ENCODE measurements at places on chromosomes 1 and 21.

GRCh38 chr21:46452710-46453109, 6.0 kb upstream of the DIP2A start:
- no peak overlapping the region for H3K4me3 ChIP-seq
- H3K4me1 ChIP-seq = peaks cover 17% of the 10 kb centered on the region
- peaks cover 35% of the 10 kb centered on the region for H3K36me3 ChIP-seq
- H3K27me3 ChIP-seq = no peaks in the 10 kb centered on the region

GRCh38 chr1:173422456-173422976, 54.6 kb upstream of the PRDX6 start:
- peak overlapping the region; percentile 12 for H3K27ac ChIP-seq
- H3K36me3 ChIP-seq = no peaks in the 10 kb centered on the region
- no peaks in the 10 kb centered on the region for H3K27me3 ChIP-seq
- DNase-seq = peak; percentile 69
- H3K4me1 ChIP-seq = peaks cover 61% of the 10 kb centered on the region

GRCh38 chr1:30473922-30474817, 249.2 kb downstream of the MATN1 start:
- H3K4me3 ChIP-seq = no peak overlapping the region
- no peak for DNase-seq
- H3K4me1 ChIP-seq = no peaks in the 10 kb centered on the region

DNA sequence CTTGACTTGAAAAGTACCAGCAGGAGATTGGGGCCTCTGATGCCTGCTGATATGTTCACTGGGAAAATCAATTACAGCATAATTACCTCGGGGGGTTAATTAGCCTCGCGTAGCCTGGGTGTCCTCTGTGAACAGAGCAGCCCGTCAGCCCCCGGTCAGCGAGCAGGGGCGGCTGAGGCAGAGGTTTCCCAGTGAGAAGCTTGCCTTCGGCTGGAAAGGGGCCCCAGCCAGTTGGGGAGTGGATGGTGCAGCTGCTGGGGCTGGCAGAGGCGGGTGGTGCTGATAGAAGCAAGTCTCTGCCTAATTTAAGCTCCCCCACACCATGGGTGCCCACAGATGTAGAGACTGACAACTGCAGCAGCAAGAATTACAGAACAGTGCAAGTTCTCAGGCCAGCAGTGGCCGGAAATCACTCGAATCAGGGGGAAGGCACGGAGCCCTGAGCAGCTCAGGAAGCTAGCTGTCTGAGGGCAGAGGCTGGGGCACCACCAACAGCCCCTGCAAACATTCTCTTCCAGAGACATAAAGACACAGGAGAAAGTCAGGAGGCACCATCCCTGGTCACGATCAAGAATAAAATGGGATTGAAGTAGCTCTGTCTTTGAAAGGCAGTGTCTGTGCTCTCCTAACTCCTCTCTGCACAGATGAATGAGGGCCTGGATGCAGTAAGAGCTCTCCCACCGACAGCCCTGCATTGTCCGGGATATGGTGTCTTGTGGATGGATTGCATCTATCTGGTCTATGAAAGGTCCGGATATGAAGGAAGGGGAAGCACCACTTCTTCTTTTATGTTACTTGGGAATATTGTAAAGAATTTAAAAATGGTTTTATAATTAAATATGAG, 166.5 kb upstream of the CD34 start:
- H3K27me3 ChIP-seq = peaks cover 50% of the 10 kb centered on the region
- 0 out of 2 replicates have a peak, but pooled peaks cover 2% of the 10 kb centered on the region for H3K4me1 ChIP-seq
- H3K4me3 ChIP-seq = no peak overlapping the region
- H3K36me3 ChIP-seq = no peaks in the 10 kb centered on the region

- H3K36me3 ChIP-seq = no peaks in the 10 kb centered on the region
- 0 out of 3 replicates have a peak, but pooled peaks cover 2% of the 10 kb centered on the region for H3K4me1 ChIP-seq
- no peak for DNase-seq
- H3K4me3 ChIP-seq = no peak overlapping the region
Measured at GRCh38 chr1:183841950-183842794, 37.3 kb downstream of the RGL1 start.

- no peaks in the 10 kb centered on the region for H3K27me3 ChIP-seq
- no peaks in the 10 kb centered on the region for H3K4me1 ChIP-seq
- no peak overlapping the region for H3K27ac ChIP-seq
Measured at GRCh38 chr1:169877800-169878491, 15.8 kb downstream of the SCYL3 start.

GRCh38 chr21:45522986-45523385, 19.3 kb downstream of the SLC19A1 start:
- no peaks in the 10 kb centered on the region for H3K27me3 ChIP-seq
- no peak overlapping the region for H3K4me3 ChIP-seq
- no peak overlapping the region for H3K27ac ChIP-seq
- peaks cover 9% of the 10 kb centered on the region for H3K4me1 ChIP-seq
- DNase-seq = no peak
- H3K36me3 ChIP-seq = peaks cover 87% of the 10 kb centered on the region

GRCh38 chr1:158563853-158564252, 6.5 kb downstream of the OR6P1 start:
- H3K36me3 ChIP-seq = no peaks in the 10 kb centered on the region
- H3K27ac ChIP-seq = no peak overlapping the region
- DNase-seq = no peak
- H3K4me1 ChIP-seq = no peaks in the 10 kb centered on the region
- no peak overlapping the region for H3K4me3 ChIP-seq

DNA sequence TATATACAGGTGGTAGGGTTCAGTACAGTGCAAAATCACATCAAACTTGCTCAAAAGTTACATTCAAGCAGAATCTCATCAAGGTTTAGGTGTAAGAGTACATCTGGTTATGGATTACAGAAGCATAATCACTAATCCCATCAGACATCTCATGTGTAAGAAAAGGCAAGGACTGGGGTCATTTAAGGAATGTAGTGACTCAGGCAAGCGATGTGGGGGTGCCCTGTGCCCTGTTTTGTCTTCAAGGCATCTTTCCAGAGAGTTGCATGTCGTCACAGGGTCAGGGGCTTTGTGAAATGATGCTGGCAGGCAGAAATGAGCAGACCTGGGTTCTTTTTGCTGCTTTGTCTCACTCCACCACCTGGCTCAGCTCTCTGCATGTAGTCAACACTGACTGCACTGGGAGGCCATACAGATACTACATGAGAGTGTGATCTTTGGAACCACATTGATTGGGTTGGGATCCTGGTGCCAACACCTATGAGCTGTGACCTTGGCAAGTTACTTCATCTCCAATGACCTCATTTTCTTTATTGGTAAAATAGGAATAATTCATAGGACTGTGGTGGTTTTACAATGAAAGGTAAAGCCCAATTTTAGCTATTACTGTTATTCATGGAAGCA, 8.2 kb upstream of the HHIPL2 start:
- H3K4me1 ChIP-seq = no peaks in the 10 kb centered on the region
- no peak overlapping the region for H3K4me3 ChIP-seq
- peaks cover 53% of the 10 kb centered on the region for H3K36me3 ChIP-seq
- DNase-seq = no peak
- no peaks in the 10 kb centered on the region for H3K27me3 ChIP-seq
- no peak overlapping the region for H3K27ac ChIP-seq

GRCh38 chr1:218933513-218933912, 240.2 kb upstream of the LYPLAL1 start:
- no peak for DNase-seq
- no peaks in the 10 kb centered on the region for H3K27me3 ChIP-seq
- H3K36me3 ChIP-seq = no peaks in the 10 kb centered on the region
- no peaks in the 10 kb centered on the region for H3K4me1 ChIP-seq
- H3K27ac ChIP-seq = no peak overlapping the region

GRCh38 chr1:33130297-33130696, 49.3 kb downstream of the AZIN2 start:
- DNase-seq = no peak
- H3K27ac ChIP-seq = no peak overlapping the region

- H3K36me3 ChIP-seq = no peaks in the 10 kb centered on the region
- H3K27me3 ChIP-seq = peaks cover 3% of the 10 kb centered on the region
- DNase-seq = no peak
Measured at GRCh38 chr1:224554620-224555259, 61.4 kb upstream of the CNIH3 start.

DNA sequence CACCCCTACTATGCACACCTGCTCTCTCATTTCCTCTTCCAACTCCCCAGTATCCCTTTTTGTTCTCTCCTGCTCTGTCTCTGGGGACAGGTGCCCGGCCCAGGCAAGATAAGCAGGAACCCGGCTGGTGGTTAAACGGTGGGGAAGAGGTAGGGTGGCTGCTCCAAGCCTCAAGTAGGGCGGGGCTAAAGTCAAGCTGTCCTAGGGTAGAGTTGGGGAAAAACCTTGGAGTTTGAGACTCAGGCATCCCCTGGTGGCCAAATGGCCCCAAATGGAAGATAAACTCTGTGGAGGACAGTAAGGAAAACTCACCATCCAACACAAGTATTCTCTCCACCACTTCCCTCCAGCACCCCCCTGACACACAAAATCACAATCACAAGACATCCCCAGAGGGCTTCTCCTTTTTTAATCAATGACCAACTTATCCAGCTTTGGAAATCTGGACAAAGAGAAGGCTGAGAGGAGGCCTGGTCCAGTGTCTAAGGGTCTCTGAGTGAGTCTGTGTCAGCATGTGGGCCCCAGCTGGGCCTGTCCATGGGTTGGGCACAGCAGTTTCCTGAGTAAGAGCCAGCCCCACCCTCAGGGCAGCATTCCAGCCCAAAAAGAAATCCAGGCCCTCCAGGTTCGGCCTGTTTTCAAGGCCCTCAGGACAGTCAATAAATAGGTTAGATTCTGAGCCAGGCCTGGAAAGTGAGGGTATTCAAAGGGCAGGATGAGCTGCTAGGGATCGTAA, 9.8 kb downstream of the POMGNT1 start:
- H3K27ac ChIP-seq = no peak overlapping the region
- DNase-seq = no peak
- H3K27me3 ChIP-seq = no peaks in the 10 kb centered on the region
- H3K4me1 ChIP-seq = peaks cover 11% of the 10 kb centered on the region
- H3K4me3 ChIP-seq = no peak overlapping the region

DNA sequence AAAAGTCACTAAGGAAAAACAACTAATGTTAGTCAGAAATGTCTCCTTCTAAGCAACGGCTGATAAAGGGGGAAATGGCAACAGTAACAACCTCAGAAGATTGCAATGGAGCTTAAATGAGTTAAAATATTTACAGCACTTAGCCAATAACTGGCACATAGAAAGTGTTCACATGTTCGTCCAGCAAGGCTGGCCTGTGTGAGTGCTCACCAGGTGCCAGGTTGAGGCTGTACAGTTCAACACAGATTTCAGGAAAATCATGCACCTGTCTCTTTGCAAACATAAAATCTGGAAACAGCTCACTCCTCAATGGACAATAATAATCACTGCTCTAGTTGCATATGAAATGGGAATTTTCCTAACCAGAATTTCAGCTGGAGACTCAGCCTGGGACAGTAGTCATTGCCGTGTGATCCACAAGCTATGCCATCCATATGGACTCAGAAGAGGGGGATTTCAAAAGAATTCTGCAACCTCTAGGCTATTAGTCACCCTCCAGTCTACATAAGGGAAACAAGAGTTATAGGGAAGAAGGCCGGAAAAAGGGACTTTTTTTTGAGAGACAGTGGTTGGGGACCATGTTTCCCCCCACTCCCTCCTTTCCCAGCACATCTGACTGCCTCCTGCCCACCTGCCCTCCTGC, 68.6 kb downstream of the SYDE2 start:
- DNase-seq = no peak
- no peaks in the 10 kb centered on the region for H3K36me3 ChIP-seq
- H3K27ac ChIP-seq = no peak overlapping the region
- no peak overlapping the region for H3K4me3 ChIP-seq
- H3K27me3 ChIP-seq = no peaks in the 10 kb centered on the region

GRCh38 chr1:245901037-245901436, 606.0 kb downstream of the SMYD3 start:
- no peak overlapping the region for H3K27ac ChIP-seq
- no peak overlapping the region for H3K4me3 ChIP-seq
- DNase-seq = no peak
- H3K4me1 ChIP-seq = 0 out of 2 replicates have a peak, but pooled peaks cover 3% of the 10 kb centered on the region

- H3K36me3 ChIP-seq = peaks cover 90% of the 10 kb centered on the region
- no peak overlapping the region for H3K4me3 ChIP-seq
- H3K27ac ChIP-seq = peak overlapping the region; percentile 59
- peak; percentile 47 for DNase-seq
- H3K4me1 ChIP-seq = no peaks in the 10 kb centered on the region
Measured at GRCh38 chr1:21703318-21703963, 34.3 kb upstream of the RAP1GAP start.

- H3K4me1 ChIP-seq = peaks cover 23% of the 10 kb centered on the region
- no peak overlapping the region for H3K4me3 ChIP-seq
- H3K36me3 ChIP-seq = no peaks in the 10 kb centered on the region
- H3K27me3 ChIP-seq = no peaks in the 10 kb centered on the region
Measured at GRCh38 chr1:206547104-206547503, 39.8 kb downstream of the RASSF5 start.

DNA sequence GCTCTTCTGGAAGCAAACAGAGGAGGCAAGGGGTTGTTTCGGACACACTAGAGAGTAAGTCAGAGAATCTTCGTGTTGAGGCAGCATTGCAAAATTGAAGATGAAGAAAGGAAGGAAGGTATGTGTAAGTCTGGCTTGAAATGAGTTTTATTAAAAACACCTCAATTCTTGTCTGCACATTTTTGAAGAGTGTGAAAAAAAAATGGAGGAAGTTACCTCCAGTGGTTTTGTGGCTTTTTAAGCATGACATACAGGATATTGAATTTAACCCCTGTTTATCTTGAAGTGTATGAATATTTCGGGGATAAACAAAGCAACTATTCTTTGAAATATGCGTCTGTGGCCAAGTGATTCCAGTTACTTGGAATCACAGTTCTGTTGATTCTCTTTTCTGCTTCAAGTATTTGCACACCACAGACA, 203.2 kb upstream of the SGIP1 start:
- no peaks in the 10 kb centered on the region for H3K4me1 ChIP-seq
- no peak overlapping the region for H3K4me3 ChIP-seq
- no peak for DNase-seq
- H3K27ac ChIP-seq = no peak overlapping the region
- peaks cover 2% of the 10 kb centered on the region for H3K27me3 ChIP-seq

DNA sequence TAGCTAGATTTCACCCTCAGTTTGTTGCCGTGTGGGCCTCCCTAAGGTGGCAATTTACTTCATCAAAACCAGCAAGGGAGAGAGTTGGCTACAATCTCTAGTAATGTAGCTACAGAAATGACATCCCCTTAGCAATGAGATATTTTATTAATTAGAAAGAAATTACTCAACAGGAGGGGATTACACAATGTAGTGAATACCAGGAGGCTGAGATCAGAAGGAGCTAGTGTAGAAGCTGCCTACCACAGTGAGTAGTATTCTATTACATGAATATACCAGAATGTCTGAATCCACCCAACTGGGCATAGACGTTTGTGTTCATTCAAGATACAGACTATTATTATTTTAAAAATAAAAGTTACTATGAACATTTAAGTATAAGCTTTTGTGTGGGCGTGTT, 868.2 kb upstream of the CXADR start:
- H3K4me1 ChIP-seq = no peaks in the 10 kb centered on the region
- DNase-seq = no peak
- no peak overlapping the region for H3K27ac ChIP-seq
- H3K27me3 ChIP-seq = no peaks in the 10 kb centered on the region
- H3K36me3 ChIP-seq = no peaks in the 10 kb centered on the region
- H3K4me3 ChIP-seq = no peak overlapping the region

Measured in K562 (cell line).